ENCODE measurements at places on chromosomes 11 and 22.

GRCh38 chr11:81920205-81920604 is 813.5 kb downstream of the FAM181B start:
- H3K4me3 ChIP-seq = no peak overlapping the region
- H3K27me3 ChIP-seq = no peaks in the 10 kb centered on the region
- no peak overlapping the region for H3K27ac ChIP-seq
- H3K36me3 ChIP-seq = no peaks in the 10 kb centered on the region
- H3K4me1 ChIP-seq = no peaks in the 10 kb centered on the region
- no peak for DNase-seq

- no peak overlapping the region for H3K4me3 ChIP-seq
- H3K27ac ChIP-seq = no peak overlapping the region
- H3K36me3 ChIP-seq = peaks cover 3% of the 10 kb centered on the region
- H3K4me1 ChIP-seq = no peaks in the 10 kb centered on the region
- peaks cover 55% of the 10 kb centered on the region for H3K27me3 ChIP-seq
Measured at GRCh38 chr11:27718863-27719545, 18.7 kb upstream of the BDNF start.

- H3K27me3 ChIP-seq = no peaks in the 10 kb centered on the region
- no peak overlapping the region for H3K27ac ChIP-seq
- peaks cover 7% of the 10 kb centered on the region for H3K36me3 ChIP-seq
- no peak overlapping the region for H3K4me3 ChIP-seq
- peaks cover 9% of the 10 kb centered on the region for H3K4me1 ChIP-seq
Measured at GRCh38 chr11:47532597-47533213, 20.2 kb downstream of the CELF1 start.

DNA sequence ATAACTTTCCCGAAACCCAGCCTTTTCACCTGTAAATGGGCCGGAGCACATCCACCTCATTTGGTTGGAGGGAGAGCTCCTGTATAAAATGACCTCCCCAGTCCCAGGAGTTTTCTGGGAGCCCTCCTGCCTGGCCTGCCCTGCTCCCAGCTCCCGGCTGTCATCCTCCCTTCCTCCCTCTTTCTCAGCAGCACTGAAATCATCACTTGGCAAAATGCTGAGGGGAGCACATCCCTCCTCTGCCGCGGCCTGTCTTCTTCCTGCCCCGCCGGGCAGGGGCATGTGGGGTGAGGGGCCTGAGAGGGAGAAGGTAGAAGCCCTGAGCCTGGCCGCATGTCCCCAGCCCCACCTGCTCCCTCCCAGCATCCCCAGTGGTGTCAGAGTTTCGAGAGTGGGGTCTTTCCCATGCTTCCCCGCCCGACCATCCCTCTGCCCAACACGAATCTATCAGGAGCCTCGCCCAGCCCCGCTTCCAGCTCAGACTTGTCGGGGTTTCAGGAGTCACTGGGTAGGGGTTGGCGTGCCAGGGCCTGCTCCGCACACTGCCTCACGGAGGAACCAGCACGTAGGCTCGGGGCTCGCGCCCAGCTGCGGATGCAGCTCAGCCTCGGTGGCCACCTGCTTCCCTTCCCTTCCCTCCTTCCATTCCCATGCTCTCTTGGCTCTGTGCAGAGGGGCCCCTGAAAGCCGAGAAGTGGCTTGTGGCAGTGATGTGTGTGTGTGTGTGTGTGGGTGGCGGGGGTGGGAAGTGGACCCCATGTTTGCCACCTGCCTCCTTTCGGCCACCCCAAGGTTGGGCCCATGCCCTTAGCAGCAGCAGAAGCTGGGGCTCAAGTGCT is 37.1 kb downstream of the NECTIN1 start:
- peaks cover 43% of the 10 kb centered on the region for H3K27me3 ChIP-seq
- H3K36me3 ChIP-seq = no peaks in the 10 kb centered on the region
- no peak overlapping the region for H3K4me3 ChIP-seq
- DNase-seq = no peak

GRCh38 chr11:47606731-47607130 is 12.5 kb upstream of the C1QTNF4 start:
- no peak for DNase-seq
- peaks cover 5% of the 10 kb centered on the region for H3K36me3 ChIP-seq
- peaks cover 9% of the 10 kb centered on the region for H3K27me3 ChIP-seq
- no peak overlapping the region for H3K4me3 ChIP-seq
- peaks cover 10% of the 10 kb centered on the region for H3K4me1 ChIP-seq

DNA sequence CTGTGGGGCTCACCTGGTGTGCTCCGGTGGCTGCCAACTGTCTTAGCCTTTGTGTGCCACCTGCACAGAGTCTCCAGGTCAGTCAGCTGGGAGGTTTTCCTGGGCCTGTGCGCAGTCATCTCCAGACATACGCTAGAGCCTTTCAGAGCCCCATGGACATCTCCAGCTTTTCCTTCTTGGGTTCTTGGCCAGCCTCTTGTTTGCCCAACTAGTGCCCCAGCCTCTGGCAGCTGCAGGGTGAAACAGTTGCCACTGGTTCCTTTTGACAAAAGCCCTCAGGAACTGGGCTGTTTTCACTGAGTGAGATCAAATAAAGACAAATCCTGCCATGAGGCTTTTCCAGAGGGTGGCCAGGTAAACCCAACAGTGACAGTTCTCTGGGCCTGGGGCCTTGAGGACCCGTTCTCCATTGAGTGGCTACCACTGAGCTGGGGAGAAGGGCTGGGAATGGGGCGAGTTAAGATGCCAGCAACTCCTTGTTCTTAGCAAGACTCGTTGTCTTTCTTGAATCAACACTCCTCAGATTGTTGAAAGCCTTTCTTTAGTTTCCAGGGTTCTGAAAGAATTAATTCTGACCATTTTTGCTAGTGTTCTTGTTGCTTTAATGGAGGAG is 16.7 kb upstream of the RANBP1 start:
- peak overlapping the region; percentile 81 for H3K27ac ChIP-seq
- peaks cover 51% of the 10 kb centered on the region for H3K4me1 ChIP-seq
- H3K27me3 ChIP-seq = no peaks in the 10 kb centered on the region

- H3K4me3 ChIP-seq = no peak overlapping the region
- DNase-seq = no peak
Measured at GRCh38 chr11:24413391-24413790, 83.5 kb upstream of the LUZP2 start.

- peaks cover 15% of the 10 kb centered on the region for H3K36me3 ChIP-seq
- H3K27ac ChIP-seq = no peak overlapping the region
- peaks cover 3% of the 10 kb centered on the region for H3K4me1 ChIP-seq
- H3K4me3 ChIP-seq = no peak overlapping the region
- no peaks in the 10 kb centered on the region for H3K27me3 ChIP-seq
- no peak for DNase-seq
Measured at GRCh38 chr11:117387992-117388755, 60.5 kb downstream of the CEP164 start.

- no peaks in the 10 kb centered on the region for H3K36me3 ChIP-seq
- H3K4me1 ChIP-seq = no peaks in the 10 kb centered on the region
- DNase-seq = no peak
- no peak overlapping the region for H3K4me3 ChIP-seq
- H3K27ac ChIP-seq = no peak overlapping the region
Measured at GRCh38 chr11:26851696-26852095, 129.8 kb upstream of the SLC5A12 start.

- H3K27ac ChIP-seq = no peak overlapping the region
- H3K27me3 ChIP-seq = no peaks in the 10 kb centered on the region
- H3K4me1 ChIP-seq = no peaks in the 10 kb centered on the region
- no peaks in the 10 kb centered on the region for H3K36me3 ChIP-seq
- H3K4me3 ChIP-seq = no peak overlapping the region
Measured at GRCh38 chr11:85903811-85904210, 48.6 kb downstream of the CCDC83 start.

GRCh38 chr11:71563406-71563805 is 2.0 kb upstream of the KRTAP5-10 start:
- H3K4me3 ChIP-seq = no peak overlapping the region
- H3K27me3 ChIP-seq = peaks cover 30% of the 10 kb centered on the region
- H3K4me1 ChIP-seq = no peaks in the 10 kb centered on the region
- H3K36me3 ChIP-seq = no peaks in the 10 kb centered on the region

DNA sequence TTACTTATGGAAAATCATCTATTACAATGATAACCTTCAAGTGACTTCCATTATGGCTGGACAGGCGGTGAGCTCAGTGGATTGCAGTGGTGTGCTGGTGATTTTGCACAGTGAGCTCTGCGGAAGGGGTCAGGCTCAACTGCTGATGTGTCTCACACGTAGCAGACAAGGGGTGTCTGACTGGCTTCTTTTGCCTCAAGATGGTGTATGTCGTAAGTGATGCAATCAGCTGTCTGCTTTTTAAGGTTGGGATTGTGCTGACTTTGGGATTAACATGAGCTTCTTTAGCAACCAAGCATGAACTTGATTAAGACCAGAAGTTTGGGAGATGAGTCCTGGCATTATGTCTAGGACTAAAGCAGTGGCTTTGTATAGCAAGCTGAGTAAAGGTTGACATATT is 49.5 kb downstream of the POLD3 start:
- no peaks in the 10 kb centered on the region for H3K4me1 ChIP-seq
- H3K36me3 ChIP-seq = peaks cover 65% of the 10 kb centered on the region
- H3K4me3 ChIP-seq = no peak overlapping the region
- no peak overlapping the region for H3K27ac ChIP-seq

GRCh38 chr22:29268511-29269229 is 602 bp downstream of the EWSR1 start:
- peaks cover 56% of the 10 kb centered on the region for H3K4me1 ChIP-seq
- peak overlapping the region; percentile 84 for H3K4me3 ChIP-seq
- peak overlapping the region; percentile 96 for H3K27ac ChIP-seq

DNA sequence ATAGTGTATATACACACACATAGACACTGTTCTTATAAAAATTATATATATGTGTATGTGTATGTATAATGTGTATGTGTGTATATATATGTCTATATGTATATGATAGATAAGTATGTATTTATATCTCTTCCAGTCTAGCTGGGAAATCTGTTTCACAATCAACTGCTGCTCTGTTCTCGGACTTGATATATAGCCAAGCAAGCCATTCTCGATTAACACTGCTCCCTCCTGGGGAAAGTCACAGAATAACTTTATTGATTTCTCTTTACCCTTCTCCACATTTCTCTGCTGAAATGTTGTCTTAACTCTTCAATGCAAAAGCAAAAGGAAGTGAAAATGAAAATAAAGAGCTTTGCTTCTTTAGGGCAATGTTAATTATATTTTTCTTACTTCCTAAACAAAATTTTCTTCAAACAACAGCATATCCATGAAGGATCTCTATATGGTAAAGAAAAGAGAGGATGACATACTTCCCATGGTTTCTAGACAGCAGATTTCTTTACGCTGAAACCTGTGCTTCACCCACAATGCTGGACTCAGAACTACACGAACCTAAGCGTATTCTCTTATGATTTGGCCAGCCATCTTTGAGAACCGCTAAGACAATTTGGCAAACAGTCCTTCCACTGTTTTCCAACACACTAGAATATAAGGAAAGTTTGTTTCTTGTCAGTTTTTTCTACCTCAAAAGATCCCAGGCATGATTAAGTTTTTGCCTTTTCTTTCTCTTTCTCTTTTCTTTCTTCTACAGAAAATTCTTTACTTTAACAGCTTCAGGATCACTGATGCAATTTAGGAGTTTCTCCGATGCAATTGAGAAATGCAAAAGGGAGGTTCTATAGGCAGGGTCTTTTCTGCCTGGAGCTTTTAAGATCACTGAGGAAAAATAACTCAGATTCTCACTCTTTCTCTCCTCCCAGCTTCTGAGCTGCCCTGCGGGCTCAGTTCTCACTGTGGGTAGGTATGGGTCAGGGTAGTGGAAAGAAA is 1.9 kb downstream of the BLID start:
- H3K27me3 ChIP-seq = no peaks in the 10 kb centered on the region
- no peak overlapping the region for H3K27ac ChIP-seq
- no peak overlapping the region for H3K4me3 ChIP-seq
- no peak for DNase-seq
- H3K36me3 ChIP-seq = no peaks in the 10 kb centered on the region

GRCh38 chr11:17634776-17635550 is 84.4 kb upstream of the MYOD1 start:
- H3K4me1 ChIP-seq = no peaks in the 10 kb centered on the region
- H3K4me3 ChIP-seq = no peak overlapping the region
- H3K27ac ChIP-seq = no peak overlapping the region
- H3K27me3 ChIP-seq = peaks cover 5% of the 10 kb centered on the region
- no peak for DNase-seq

- H3K4me1 ChIP-seq = peaks cover 48% of the 10 kb centered on the region
- H3K27ac ChIP-seq = peak overlapping the region; percentile 87
- no peak for DNase-seq
- no peaks in the 10 kb centered on the region for H3K27me3 ChIP-seq
- no peak overlapping the region for H3K4me3 ChIP-seq
Measured at GRCh38 chr11:67311556-67312082, 8.3 kb downstream of the SSH3 start.

- DNase-seq = no peak
- no peaks in the 10 kb centered on the region for H3K27me3 ChIP-seq
- H3K27ac ChIP-seq = no peak overlapping the region
- no peaks in the 10 kb centered on the region for H3K36me3 ChIP-seq
Measured at GRCh38 chr11:71194710-71195109, 57.7 kb downstream of the SHANK2 start.

DNA sequence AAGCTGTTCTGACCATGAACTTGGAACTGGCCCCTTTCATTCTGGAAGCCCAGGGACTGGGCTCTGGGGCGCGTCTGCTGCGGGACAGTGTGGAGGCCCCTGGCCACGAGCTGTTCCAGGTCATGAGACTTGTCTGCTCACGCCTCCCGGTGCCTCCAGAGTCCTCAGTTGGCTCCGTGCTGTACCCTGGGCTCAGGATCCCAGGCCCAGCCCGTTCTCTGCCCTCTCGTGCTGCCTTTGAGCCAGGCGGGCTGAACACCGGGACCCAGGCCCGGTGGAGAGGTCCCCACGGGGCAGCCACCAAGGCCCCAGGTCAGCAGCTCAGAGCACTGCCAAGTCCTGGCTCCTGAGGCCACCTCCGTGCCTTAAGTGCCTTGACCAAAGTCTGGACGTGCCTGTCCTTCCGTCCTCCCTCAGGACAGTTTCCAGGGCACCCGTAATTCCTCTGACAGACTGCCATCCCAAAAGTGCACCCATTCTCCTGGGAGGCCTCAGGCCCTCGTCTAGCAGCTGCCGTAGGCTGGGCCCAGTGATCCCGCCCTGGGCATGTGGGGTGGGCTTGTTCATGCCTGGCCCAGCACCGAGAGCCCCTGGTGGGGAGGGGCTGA is 36.3 kb upstream of the PPARA start:
- DNase-seq = no peak
- H3K27me3 ChIP-seq = no peaks in the 10 kb centered on the region
- no peak overlapping the region for H3K27ac ChIP-seq
- H3K4me3 ChIP-seq = no peak overlapping the region
- peaks cover 7% of the 10 kb centered on the region for H3K4me1 ChIP-seq
- H3K36me3 ChIP-seq = no peaks in the 10 kb centered on the region

- no peak overlapping the region for H3K4me3 ChIP-seq
- H3K36me3 ChIP-seq = no peaks in the 10 kb centered on the region
- no peaks in the 10 kb centered on the region for H3K27me3 ChIP-seq
Measured at GRCh38 chr11:21007297-21007696, 337.9 kb downstream of the NELL1 start.

DNA sequence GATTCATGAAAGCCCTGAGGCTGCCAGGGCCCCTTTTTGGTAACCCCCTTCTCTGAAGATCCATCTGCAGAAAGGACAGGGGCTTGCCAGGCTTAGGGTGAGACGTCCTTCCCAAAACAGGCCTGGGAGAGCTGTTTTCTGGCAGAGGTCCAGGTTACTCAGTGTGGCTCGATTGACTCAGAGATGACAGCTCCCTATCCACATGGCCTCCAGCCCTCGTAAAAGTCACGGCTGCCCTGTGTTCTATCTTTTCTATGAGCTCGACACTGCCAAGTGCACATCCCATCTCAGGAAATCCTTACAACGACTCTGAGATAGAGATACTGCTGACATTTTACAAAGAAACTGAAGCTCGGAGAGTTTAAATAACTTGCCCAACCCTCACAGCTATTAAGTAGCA is 20.4 kb downstream of the ADAMTS8 start:
- no peak overlapping the region for H3K4me3 ChIP-seq
- H3K27ac ChIP-seq = no peak overlapping the region
- no peaks in the 10 kb centered on the region for H3K36me3 ChIP-seq
- H3K4me1 ChIP-seq = no peaks in the 10 kb centered on the region
- DNase-seq = no peak

Data from activated naive CD4-positive, alpha-beta T cell treated with anti-CD3 and anti-CD28 coated beads, Interleukin-2, amount 10 ng/mL, durations not matched to agents 7 days and 5 days (primary cell).